CD8-positive, alpha-beta memory T cell (primary cell): ENCODE measurements at places on chromosomes 12 and 14.

- no peak for DNase-seq
Observed at GRCh38 chr14:54117396-54117795, 160.8 kb upstream of the BMP4 start.

GRCh38 chr14:71597287-71597920 lies 334.8 kb upstream of the RGS6 start:
- no peak for DNase-seq

DNA sequence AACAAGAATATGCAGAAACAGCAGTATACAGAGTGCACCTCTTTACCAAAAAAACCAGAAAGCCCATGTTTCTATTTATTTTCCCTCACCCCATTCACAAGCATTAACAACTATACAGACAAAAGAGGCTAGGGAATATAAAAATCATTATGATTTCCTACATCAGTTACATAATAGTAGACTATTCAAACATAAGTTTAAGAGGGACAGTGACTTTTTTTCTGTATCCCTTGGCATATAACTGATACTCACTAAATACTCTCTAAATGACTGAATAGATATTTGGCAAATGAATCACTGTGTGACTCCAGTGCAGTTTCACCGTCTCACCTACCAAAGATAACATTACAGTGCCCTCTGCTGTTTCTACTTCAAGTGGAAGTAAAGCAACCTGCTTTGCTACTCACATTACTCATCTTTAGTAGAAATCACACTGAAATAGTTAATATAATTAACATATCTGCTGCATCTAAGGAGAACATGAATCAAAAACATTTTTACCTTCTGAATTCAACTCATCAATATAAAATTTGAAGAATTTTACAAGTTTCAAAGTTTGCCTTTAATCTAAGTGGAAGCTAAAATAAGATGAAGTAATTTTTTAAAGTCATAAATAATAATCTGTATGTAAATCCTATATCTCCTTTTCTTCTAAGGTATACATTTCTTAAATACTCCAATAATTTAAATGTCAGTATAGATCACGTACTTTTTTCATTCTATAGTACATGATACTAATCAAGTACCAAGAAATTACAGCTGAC lies 103.8 kb downstream of the OSBPL8 start:
- DNase-seq, result no peak

GRCh38 chr12:48917857-48918537 lies 7.3 kb downstream of the FKBP11 start:
- peak; percentile 30 for DNase-seq

DNA sequence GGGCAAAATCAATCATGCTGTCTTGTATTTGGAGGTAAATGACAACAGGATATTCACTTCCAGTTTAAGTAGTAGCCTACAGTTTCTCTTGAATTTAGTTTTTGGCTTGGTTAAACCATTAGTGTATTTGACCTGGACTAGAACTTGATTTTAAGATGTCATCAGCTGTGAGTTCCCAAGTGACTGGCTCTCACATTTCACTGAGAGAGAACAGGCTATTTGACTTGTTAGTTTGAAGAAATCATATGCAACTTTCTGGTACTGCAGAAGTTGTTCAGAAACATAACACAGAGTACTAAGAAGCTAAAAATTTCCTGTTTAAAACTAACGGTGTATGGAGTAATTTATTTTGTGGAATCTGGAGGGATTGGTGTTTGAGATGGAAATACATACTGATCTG lies 22.3 kb downstream of the MNAT1 start:
- no peak for DNase-seq

- DNase-seq, result peak; percentile 68
Observed at GRCh38 chr12:6927379-6928021, at the start of gene ATN1. Gene ATN1 (plus strand): TSS chr12:6927959. CDS start chr12:6934002, 6,043 bp downstream.

DNA sequence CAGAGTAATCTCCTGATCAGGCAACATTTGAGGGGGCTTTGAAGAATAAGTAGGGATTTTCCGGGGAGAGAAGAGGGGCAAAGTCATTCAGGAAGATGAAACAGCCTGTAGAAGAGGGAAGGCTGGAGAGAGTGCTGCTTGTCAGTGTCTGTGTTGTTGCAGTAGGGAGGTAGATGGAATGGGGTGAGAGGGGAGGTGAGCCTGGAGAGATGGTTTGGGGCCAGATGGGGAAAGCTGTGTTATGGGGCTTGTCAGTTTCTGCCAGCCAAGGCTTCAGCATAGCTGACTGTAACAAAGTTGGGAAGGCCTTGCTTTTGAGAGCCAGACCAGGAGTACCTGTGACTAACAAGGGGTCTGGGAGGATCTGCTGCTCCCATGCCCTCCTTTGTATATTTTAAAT lies 18.0 kb downstream of the BICD1 start:
- DNase-seq, result no peak

- peak; percentile 48 for DNase-seq
Observed at GRCh38 chr12:6613776-6614512, 6.8 kb upstream of the CHD4 start.

DNA sequence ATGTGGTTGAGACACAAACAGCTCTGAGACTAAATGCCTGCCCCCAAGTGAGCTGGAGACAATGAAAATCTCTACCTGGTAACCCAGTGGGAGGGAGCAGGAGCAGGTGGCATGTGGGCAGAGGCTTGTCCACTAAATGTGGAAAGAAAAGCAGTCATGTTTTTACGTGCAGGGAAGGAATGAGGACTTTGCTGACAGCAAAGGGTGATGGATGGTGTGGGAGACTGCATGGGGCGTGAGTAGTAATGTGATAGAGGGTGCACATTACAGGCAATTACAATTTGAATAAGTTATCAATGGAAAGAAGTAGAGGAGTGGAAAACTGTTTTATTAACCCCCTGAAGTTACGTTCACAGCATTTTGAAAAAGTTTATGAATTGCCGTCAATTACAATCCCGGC lies 176.6 kb downstream of the NRXN3 start:
- DNase-seq, result no peak

DNA sequence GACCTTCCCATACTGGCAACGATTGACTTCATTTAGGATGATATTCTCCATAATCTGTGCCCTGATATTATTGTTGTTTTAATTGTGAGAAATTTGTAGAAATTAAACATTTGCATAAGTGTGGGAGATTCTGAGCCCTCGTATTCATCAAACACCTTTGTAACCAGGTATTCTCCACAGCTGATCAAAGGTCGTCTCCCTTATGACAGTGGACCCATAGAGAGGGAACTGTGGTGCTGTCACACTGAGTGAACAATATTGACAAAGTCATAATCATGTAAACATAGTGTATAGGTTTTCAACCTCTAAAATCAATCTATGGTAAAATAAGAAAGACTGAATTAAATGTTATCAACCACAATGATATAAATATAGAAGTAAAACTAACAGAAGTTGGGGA lies 14.9 kb upstream of the PLEKHG3 start:
- DNase-seq, result no peak

DNA sequence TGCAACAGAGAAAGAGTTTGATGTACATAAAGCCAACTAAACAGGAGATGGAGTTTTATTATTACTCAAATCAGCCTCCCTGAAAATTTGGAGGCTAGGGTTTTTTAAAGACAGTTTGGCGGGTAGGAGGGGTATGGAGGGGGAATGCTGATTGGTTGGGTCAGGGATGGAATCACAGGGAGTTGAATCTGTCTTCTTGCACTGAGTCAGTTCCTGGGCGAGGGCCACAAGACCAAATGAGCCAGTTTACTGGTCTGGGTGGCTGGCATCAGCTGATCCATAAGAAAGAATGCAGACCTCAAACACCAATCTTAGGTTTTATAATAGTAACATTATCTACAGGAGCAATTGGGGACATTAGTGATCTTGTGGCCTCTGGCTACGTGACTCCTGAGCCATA lies 64.9 kb downstream of the RIN3 start:
- DNase-seq, result no peak

GRCh38 chr14:38122241-38122640 lies 85.5 kb upstream of the SSTR1 start:
- DNase-seq, result no peak

- no peak for DNase-seq
Observed at GRCh38 chr12:110705309-110705708, 16.4 kb upstream of the HVCN1 start.

DNA sequence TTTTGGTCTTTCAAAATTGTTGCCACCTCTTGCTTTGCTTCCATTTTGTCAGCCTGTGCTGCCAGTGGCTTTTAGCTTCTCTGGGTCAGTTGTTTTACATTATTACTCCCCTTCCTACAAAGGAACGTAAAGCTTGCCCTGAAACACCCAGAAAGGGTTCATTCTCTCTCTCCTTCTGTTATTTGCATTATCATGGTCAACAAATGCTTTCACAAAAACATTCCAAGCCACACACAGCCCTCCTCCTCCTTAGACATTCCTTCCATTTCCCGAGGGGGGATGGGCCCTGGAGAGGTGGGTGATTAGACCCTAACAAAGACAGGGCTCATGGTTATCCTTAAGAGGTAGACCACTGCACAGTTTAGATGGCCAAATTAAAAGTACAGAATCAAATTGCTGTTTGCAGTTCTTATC lies 60.4 kb upstream of the SINHCAF start:
- no peak for DNase-seq

GRCh38 chr14:64826845-64827244 lies 52.9 kb downstream of the SPTB start:
- no peak for DNase-seq

- DNase-seq, result no peak
Observed at GRCh38 chr14:104888489-104889374, 23.7 kb downstream of the CEP170B start.

DNA sequence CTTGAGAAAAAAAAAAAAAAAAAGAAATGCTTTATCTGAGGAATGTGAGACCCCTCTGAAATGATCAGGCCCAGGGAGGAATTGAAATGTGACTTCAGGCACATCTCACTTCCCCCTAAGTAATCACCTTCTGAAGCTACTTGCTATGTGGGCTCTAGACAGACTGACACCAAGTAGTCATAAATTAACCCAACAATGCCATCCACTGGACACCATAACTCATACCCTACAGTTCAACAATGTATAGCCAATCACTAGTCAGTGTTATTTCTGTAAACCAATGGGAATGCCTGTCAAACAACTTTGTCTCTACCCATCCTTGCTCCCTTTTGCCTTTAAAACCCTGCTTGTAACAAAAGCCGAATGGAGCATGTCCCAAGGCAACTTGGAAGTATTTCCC lies 182.7 kb upstream of the TMPO start:
- no peak for DNase-seq

- DNase-seq, result no peak
Observed at GRCh38 chr12:113471619-113472171, at the start of gene LHX5. Gene LHX5 (minus strand): TSS chr12:113471871. CDS start chr12:113471498, 373 bp downstream.

DNA sequence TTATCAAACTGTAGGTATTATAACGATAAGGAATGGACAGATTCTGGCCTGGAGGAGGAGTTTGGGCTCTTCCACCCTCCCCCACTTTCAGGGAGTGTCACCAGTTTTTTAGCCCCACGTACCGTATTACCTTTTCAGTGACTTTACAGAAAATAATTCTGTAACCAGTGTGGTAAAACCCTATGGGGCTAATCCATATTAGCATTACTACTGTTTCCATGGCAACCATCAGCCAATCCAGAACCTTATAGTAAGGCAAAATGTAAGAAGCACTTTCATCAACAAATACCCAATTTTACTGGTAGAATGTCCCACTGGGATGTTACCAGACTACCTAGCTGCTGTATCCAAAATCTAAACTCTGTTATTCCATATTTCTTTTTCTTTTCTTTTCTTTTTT lies 50.7 kb downstream of the BICDL1 start:
- no peak for DNase-seq

- no peak for DNase-seq
Observed at GRCh38 chr14:92789457-92790089, 4.5 kb upstream of the GOLGA5 start.

GRCh38 chr14:71856199-71856919 lies 75.9 kb upstream of the RGS6 start:
- DNase-seq, result no peak

DNA sequence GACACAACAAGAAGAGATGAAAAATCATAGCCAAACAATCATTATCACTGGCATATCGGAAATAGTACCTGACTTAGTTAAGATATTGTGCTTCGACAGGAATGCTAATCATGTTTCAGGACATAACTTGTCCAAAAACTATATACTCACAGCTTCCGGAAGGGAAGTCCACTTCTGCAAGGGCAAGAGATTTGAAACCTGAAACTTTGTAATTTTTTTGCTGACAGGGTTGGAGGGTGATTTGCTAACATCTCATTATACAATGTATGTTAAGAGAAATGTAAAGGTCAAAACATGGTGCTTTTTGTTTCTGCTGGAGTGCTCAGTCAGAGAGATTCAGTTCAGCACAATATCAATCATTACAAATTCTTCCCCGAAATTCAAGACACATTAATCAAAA lies 200.3 kb downstream of the CNTN1 start:
- no peak for DNase-seq

DNA sequence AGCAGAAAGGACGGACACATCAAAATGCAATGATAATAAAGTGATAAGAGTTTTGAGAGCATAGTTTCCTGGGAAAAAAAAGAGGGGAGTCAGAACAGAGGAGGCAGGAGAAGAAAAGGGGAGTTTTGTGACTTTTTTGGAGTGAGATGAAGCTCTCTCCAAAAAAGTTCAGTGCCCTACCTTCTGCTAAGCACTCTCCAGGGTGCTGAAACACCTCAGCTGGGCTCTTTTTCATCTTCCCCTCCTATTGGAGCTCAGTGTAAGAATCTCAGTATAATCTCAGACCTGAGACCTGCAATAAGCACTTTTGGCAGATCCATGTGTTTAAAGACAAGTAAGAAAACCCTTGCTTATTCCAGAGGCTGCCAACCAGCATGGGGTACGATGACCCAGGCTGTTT lies 58.9 kb upstream of the SRRM4 start:
- DNase-seq, result no peak

DNA sequence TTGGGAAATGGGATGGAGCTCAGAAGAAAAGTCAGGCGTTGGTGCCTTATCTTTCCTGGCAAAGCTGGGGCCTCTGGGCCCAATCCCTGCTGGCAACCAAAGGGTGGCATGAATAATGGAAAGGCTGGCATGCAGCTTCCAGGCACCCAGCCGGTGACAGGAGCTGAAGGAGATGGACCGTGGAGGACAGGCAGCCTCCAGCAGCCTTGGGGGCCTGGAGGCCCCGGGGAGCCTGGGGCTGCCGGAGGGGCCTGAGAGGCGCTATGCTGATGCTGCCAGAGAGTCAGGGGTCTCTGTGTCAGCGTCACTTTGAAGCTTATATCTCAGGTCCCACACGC lies 38.2 kb upstream of the EML1 start:
- DNase-seq, result no peak

GRCh38 chr14:35235840-35236239 lies 56.3 kb upstream of the PSMA6 start:
- no peak for DNase-seq

GRCh38 chr14:32950584-32950983 lies 11.9 kb downstream of the NPAS3 start:
- no peak for DNase-seq

- DNase-seq, result no peak
Observed at GRCh38 chr14:91830777-91831176, 36.6 kb downstream of the TC2N start.

DNA sequence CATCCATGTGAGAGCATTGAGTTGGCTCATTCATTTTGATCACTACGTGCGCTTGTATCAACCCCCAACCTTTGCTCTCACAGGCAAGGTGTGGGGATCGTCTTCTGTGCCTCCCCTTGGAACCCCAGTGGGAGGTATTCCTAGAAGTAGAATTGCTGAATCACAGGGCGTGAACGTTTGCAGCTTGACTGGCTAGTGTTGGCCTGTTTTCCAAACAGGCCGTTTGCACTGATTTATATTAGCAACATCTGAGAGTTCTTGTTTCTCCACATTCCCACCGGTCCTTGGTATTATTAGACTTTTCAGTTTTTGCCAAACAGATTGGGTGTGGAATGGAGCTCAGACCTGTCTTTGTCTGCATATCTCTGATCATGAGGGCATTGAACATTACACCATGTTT lies 288.6 kb upstream of the PWP1 start:
- DNase-seq, result no peak

- no peak for DNase-seq
Observed at GRCh38 chr14:33657476-33657875, 293.4 kb downstream of the EGLN3 start.
